MV-4-11 (cell line): ENCODE measurements at places on chromosomes 1 and 21.

GRCh38 chr1:159980786-159981185 is 26.7 kb upstream of the SLAMF9 start:
- DNase-seq, result no peak

- peak; percentile 98 for DNase-seq
These were observed 2.2 kb downstream of the IKBKE start for GRCh38 chr1:206472454-206472853.

DNA sequence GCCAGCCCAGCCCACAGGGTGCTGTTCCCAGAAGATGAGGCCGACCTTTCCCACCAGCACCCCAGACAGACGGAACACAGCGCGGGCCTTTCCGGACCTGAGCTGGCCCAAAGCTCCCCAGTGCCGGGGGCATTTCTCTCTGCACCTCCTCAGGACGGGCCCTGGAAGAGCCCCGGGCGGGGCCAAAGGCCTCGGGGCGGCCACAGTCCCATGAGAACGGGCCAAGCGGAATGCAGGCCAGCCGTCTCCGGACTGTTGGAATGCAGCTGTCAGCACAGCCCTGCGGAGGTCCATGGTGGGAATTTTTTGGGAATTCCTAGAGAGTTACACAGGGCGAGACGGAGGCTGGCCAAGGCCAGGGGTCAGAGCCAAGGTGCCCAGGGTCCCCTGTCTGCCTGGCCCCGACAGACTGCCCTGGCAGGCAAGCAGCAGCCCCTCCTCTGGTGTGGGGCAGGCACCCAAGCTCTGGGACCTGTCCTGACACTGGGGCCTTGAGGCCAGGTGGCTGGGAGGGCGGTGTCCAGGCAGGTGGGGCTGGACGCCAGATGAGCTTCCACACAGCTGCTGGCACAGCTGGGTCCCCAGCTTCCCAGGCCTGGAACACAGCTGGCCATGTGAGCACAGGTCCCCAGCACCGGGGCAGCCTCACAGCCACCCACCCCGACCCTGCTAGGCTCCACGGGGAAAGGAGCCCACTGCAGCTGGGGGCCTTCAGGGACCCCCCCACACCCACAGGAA is 63.0 kb downstream of the MEGF6 start:
- DNase-seq, result no peak

- DNase-seq, result no peak
These were observed 17.3 kb upstream of the TIPRL start for GRCh38 chr1:168161459-168161858.

GRCh38 chr1:112636056-112636455 is 16.4 kb downstream of the CAPZA1 start:
- no peak for DNase-seq

DNA sequence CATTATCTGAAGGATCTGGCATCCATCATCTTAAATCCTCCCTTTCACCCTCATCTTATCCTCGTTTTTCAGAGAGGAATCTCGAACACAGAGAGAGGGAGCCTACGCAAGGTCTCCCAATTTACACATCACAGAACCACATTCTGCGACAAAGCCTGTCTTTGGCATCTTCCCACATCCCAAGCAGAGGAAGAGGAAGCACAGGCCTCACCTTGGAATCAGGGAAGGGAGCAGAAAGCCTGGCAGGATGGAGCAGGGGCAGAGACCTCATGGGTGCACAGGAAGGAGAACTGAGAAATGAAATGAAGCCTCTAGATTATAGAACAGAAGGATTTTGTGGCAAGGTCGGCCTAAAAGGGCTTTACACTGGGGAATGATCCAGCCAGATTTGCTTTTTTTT is 5.8 kb downstream of the ABCB10 start:
- DNase-seq, result peak; percentile 60
